ENCODE measurements at places on chromosomes 5 and 9.

DNA sequence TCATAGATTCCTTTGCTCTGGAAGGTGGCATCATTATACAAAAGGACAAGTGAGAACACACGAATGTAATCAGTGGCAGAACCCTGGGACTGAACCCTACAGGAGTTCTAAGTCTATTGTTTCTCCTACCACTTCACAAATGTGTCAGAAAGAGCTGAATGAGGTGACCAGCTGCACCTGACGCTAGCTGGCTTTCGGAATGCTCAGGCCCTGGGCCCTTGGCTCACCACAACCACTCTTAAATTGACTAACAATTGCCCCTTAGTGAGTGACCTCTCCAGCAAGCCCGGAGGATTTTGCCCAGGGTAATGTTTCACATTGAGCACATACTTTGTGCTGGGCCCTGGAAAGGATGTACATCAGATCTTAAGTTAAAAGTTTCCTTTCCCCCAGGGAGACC is 41.2 kb upstream of the ABCA1 start:
- no peak for DNase-seq

- DNase-seq = no peak
These were observed 28.7 kb downstream of the DYNC2I2 start for GRCh38 chr9:128627906-128628305.

- no peak for DNase-seq
These were observed 48.1 kb downstream of the TEK start for GRCh38 chr9:27157097-27157496.

- DNase-seq = no peak
These were observed 284.5 kb upstream of the POU5F2 start for GRCh38 chr5:94025788-94026473.

DNA sequence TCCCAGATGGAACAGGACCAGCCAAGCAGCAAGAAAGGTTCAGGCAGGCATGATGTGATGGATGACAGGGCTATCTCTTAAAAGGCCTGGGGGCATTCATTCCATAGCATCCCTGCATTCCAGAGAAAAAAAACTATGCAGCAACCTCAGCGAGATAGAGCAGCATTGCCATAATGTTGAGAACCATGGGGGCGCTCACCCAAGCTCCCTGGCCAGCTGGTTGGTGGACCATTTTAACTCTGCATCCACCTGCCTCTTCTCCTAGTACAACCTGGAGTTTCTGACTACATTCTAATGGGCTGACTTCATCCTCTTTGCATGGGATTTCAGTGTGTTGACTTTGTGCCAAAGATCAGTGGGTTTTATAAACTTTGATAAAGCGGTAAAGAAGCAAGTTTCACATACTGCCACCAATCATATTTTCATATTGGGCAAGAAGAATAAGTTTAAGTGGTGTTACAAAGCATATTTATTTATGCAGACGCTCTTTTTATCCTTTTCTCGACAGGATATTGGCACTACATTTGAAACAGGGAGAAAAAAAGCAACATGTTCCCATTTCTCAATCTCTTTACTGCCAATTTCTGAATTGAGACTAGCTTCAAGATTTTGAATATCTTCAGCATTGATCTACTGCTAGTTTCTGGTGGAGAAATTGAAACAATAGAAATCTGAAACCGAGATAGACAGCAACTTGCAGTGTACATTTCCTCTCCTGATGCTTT is 378.3 kb upstream of the WWC1 start:
- DNase-seq = no peak

GRCh38 chr9:108668938-108669335 is 186.8 kb downstream of the ACTL7B start:
- DNase-seq = no peak

- no peak for DNase-seq
These were observed 500.9 kb downstream of the EFNA5 start for GRCh38 chr5:107169867-107170266.

DNA sequence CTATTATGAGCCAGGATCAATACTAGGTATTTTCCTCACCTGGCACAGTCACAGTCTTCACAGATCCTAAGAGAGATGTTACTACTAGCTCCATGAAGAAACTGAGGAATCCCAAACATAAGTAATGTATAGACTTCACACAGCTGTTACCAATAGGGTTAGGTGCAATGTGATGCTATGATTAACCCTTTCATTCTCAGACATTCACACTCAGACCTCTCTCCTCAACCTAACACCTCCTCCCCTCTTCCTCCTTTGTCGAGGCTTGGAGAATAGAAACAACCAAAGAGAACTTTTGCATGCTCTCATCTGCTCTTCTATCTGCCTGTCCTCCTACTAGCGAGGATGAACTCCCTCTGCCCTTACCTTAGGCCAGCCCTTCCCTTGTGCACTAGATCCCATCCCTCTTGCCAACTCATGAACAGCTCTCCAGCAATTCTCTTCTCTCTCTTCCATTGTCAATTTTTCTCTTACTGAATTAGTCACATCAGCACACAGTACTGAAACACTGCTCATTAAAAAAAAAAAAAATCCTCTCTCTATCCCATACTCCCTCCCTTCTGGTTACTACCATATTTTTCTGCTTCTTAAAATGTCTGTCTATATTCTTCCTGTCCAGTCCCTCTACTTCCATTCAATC is 47.7 kb downstream of the MAPKAP1 start:
- no peak for DNase-seq

- no peak for DNase-seq
These were observed 21.7 kb downstream of the FER start for GRCh38 chr5:108769352-108769751.

- no peak for DNase-seq
These were observed 28.3 kb upstream of the IL33 start for GRCh38 chr9:6187272-6187671.

DNA sequence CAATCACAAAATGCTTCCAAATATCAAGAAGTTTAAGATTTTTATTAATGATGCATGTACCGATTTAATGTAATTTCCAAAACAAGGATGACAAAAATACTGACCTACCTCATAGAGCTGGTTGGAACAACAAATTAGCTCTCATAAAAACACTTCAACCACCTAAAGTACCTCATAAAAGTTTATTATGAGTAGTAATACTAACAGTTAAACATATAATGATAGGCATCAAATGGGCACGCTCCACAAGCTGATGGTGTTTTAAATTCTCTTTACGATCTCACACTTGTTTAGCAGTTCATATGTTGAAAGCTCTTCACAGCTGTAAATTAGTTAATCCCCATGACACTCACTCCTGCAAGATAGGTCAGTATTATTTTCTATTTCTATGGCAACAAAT is 150.0 kb upstream of the KIF2A start:
- DNase-seq = peak; percentile 1

GRCh38 chr9:36896296-36896695 is 137.8 kb downstream of the PAX5 start:
- DNase-seq = no peak

DNA sequence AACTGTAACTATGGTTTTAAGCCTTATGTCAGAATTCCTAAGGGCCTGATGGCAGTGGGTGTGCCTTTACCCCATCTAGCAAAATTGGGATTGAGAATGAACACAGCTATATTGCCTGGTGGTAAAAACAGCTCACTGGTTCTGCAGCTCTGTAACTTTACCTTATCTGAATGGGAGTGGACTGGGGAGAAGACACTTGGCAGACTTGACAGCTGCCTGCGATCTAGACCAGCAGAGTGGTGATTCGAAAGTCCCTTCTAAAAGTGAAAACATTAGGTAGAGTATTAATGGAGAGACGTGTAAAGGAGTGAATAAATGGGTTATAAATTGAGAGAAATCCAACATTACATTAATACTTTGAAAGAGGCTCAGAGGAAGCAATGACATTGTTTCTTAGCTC is 289.1 kb upstream of the EDIL3 start:
- no peak for DNase-seq

DNA sequence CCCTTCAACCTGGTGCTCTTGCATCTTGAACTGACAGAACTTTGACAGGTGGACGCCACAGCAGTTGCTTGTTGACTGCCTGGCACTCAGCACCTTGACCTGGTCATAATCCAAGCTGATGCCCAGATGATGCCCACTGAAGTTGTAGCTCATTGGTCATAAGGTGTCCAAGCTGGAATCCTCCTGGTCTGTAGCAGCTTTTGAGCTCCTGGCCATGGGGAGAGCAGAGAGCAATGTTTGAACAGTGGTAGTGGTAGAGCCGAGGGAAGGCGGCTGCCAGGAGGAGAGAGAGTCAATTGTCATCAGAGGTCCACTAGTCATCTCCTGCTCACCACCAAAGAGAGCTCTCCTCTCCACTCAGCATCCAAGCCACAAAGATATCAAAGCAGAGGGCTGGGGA is 23.3 kb downstream of the CSF2 start:
- DNase-seq = no peak

- DNase-seq = no peak
These were observed 27.6 kb downstream of the FAM174A start for GRCh38 chr5:100562821-100563220.

DNA sequence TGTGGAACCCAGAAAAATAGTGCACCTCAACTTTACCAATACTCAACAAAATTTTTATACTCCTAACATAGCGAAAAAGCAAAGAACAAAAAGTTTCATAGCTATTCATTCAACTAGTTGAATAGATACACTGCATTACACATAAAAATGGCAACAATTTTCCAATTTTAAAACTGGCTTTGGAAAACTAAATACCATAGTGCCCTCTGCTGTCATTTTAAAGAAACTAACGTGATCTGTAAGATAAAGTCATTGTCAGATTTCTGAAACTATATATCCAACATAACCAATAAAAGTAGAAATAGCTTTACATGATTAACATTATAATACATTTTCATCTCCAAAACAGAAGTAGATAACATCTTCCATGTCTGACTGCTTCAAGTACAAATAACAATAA is 31.6 kb downstream of the DTWD2 start:
- peak; percentile 8 for DNase-seq

- DNase-seq = no peak
These were observed 681 bp upstream of the ETF1 start for GRCh38 chr5:138543730-138544104.

DNA sequence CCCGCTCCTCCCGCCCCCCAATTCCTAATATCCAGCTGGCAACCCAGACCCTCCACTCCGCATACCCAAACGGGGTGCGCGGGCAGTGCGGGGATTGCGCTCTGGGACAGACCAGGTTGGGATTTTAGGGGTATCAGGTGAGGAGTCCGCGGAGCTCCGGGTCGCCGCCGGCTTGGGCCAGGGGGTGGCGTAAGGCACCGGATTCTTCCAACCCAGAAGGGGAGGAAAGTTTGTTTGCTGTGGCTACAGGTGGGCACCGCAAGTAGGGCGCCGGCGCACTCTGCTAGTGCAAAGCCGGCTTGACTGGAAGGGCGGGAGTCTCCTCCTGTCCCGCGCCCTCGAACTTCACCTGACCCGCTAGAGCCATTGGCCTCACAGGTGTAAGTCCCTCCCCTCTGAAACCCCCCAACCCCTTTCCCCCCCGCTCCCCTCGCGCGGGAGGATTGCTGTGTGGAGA is 709 bp downstream of the IQGAP2 start:
- no peak for DNase-seq

GRCh38 chr5:2738700-2739359 is 12.6 kb downstream of the IRX2 start:
- DNase-seq = no peak

DNA sequence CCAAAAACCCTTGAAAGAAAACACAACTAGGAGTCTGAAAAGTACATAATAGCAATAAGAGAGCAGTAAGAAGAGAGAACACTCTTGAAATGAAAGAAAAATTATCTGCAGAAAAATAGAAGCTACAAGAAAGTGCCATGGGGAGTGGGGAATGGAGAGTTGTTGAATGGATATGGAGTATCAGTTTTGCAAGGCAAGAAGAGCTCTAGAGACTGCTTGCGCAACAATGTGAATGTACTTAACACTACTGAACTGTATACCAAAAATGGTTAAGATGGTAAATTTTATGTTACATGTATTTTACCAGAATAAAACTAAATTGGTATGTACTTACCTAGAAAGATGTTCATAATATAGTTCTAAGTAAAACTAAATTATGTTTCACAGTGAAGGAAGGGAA is 54.8 kb upstream of the RASGRF2 start:
- DNase-seq = no peak

DNA sequence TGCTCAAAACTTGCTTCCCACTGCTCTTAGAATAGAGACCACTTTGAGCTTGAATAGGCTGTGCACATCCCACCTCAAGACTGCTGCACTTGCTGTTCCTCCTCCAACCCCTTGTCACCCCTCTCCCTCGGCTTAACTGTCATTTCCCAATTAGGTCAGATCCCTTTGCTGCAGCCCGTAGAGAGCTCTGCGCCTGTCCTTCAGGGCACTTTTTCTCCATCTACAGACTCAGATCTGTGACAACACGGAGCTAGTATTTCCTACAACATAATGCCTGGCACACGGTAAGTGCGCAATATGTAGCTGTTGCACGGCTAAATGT is 485 bp upstream of the HABP4 start:
- DNase-seq = no peak

DNA sequence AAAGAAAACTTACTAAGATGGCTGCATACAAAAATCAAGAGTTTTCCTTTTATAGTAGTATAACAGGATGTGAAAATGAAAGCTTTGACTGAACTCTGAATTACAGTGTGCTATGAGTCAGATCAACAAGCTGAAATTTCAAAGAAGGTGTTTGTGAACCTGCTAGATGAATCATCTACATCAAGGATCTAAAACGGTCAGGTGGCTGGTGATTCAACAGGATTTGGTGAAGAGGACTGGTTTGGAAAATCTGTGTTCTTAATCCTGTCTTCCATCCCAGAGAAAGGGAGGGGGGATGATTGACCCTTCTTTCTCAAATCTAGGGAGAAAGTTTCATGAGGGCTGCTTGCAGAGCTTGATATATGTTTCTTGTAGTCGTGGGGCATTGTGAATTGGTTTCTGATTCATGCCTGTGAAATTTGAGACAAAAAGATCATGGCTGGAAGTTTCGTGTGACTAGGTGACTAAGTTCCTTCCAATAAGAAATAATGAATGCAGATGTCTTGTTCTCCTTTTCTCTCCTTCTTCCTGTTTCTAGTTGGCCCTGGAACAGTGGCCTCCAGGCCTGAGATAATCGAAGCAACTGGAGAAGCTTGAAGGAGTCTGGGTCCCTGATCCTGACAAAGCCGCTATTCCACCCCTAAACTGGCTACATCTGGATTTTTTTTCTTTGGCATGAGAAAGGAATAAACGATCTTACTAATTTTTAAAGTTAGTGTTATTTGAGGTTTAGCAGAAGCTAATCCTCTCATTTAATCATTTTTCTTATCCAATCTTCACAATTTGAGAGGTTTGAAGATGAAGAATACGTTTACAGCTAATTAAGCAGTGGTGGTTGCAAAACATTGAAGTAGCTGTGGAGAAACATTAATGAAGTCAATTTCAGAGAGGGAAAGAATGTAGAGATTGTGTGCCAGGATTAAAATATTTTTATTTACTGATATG is 67.2 kb downstream of the MRPS30 start:
- DNase-seq = no peak

GRCh38 chr9:27367175-27367798 is 70.3 kb upstream of the EQTN start:
- DNase-seq = no peak
